ENCODE measurements at places on chromosomes 3 and 15.

- no peak for DNase-seq
Measured at GRCh38 chr3:32118215-32118614, 11.8 kb downstream of the GPD1L start.

- DNase-seq = no peak
Measured at GRCh38 chr3:159923336-159923735, 65.3 kb upstream of the IL12A start.

DNA sequence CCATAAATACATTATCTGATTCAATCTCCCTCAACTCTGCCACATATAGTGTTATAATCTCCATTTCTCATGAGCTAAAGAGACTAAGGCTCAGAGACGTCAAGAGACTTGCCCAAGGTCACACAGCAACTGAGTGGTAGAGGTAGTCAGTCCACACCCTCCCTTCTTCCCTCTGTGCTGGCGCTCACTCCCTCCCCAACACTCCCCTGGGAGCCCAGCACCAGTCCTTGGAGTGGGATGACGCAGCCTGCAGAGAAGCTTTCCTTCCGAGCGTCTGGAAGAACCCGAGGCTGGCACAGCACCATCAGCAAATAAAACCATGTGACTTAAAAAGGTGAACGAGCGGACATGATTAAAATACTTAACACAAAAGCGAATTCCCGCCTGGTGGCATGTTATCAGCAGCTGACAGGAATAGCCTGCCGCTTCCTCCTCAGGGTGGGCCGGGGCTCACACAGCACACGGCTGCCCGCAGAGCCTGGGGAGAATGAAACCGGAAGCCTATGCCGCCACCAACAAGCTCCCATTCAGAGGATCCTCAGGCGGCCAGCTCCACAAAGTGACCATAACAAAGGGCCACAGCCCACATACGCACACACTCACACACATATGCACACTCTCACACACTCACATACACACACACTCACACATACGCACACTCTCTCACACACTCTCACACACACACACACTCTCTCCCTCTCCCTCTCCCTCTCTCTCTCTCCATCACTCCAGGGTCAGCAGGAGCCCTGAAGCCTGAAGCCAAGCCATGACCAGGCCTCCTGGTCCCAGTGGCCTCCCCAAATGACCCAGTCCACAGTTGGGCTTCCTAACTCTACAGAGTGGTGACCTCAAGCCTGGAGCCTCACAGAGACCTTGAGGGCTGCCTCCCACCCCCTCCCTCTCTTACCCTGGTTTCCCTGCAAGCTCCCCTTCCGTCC is 120.5 kb downstream of the XXYLT1 start:
- DNase-seq = peak; percentile 55

- peak; percentile 79 for DNase-seq
Measured at GRCh38 chr15:64877435-64877834, 34.3 kb upstream of the ANKDD1A start.

- DNase-seq = peak; percentile 39
Measured at GRCh38 chr3:105353485-105354161, 13.1 kb upstream of the ALCAM start.

DNA sequence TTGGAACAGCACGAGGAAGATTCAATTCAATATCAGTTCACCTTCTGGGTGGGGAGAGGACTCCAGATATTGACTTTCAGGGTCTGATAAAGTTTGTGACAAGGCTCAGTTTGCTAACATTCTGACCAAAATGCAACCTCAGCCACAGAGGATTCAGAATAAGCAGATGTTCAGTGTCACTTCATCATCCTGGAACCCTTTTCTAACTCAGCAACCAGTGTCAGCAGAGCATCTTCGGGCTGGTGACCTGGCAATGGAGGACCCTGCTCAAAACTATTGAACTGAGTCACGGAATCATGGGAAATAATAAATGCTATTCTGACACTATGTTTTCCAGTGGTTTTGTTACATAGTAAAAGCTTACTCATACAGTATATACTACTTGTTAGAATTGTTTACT is 433.4 kb upstream of the CFAP20DC start:
- DNase-seq = no peak

GRCh38 chr3:30438126-30438525 is 168.3 kb upstream of the TGFBR2 start:
- DNase-seq = no peak

DNA sequence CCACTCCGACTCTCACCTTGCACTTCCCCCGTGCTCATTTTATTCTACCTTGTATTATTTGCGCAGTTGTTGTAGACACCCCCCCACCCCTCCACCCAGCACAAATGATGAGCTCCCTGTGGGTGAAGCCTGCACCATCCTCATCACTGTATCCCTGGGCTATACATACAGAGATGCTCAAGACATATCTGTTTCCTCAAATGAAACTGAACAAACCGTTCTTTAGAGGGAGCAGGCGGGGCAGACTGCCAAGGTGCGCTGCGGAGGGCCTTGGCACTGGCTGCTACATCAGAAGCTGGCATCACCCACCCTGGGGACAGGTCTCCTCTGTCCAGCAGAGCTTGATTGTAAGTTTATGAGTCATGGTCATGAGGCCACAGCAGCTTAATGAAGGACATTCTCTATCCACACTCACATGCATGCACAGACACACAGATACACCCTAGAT is 29.0 kb downstream of the ADCY5 start:
- DNase-seq = no peak
